ENCODE measurements at places on chromosomes 5 and 9. TPM values are rescaled to one million over a fixed set of nuclear protein-coding genes. Genes with fewer than 3 reads are reported as not detected.

The FREM1 gene
- not detected for total RNA-seq

The LCP2 gene
- not detected for total RNA-seq

The LHX2 gene
- 5.5 TPM for total RNA-seq

The IL5 gene
- total RNA-seq, result not detected

The PKD2L2 gene
- not detected for total RNA-seq

The SPATA31A3 gene
- not detected for total RNA-seq

The GPR21 gene
- not detected for total RNA-seq

The TERT gene
- 3.2 TPM for total RNA-seq

The CDX1 gene
- total RNA-seq, result not detected

The TMEM232 gene
- total RNA-seq, result not detected

The NMUR2 gene
- 0.14 TPM for total RNA-seq

The LPAR1 gene
- 15.6 TPM for total RNA-seq

The NEUROG1 gene
- not detected for total RNA-seq

The SERF1A gene
- 2.2 TPM for total RNA-seq

The TEK gene
- total RNA-seq, result 0.12 TPM

The NR6A1 gene
- total RNA-seq, result 1.7 TPM

The GPX3 gene
- total RNA-seq, result 18.4 TPM

The C9 gene
- total RNA-seq, result not detected

The PARP8 gene
- 0.16 TPM for total RNA-seq

The SPATA31E1 gene
- not detected for total RNA-seq

The IFNA4 gene
- not detected for total RNA-seq

The FOXE1 gene
- 4.2 TPM for total RNA-seq

The CHSY3 gene
- 0.13 TPM for total RNA-seq

The OR2K2 gene
- total RNA-seq, result not detected

The PRSS3 gene
- total RNA-seq, result 15.2 TPM

The PLPP6 gene
- total RNA-seq, result 11.9 TPM

The ACTBL2 gene
- 0.07 TPM for total RNA-seq

The FGFR4 gene
- 22.3 TPM for total RNA-seq

The PCA3 gene
- not detected for total RNA-seq

The MARCOL gene
- not detected for total RNA-seq

The SLC23A1 gene
- total RNA-seq, result 1.3 TPM

The FOXD4L6 gene
- total RNA-seq, result not detected

The S100Z gene
- total RNA-seq, result not detected

The RAD17 gene
- total RNA-seq, result 16.0 TPM

The GLRA1 gene
- total RNA-seq, result not detected

The ACER2 gene
- total RNA-seq, result 1.8 TPM

The RHOBTB3 gene
- 10.4 TPM for total RNA-seq

The IGFBPL1 gene
- total RNA-seq, result 2.9 TPM

The CERCAM gene
- 41.3 TPM for total RNA-seq

The MCC gene
- 0.22 TPM for total RNA-seq

The ZFP37 gene
- 1.8 TPM for total RNA-seq

The RORB gene
- not detected for total RNA-seq

The ADAMTS2 gene
- total RNA-seq, result 0.09 TPM

The ZSWIM6 gene
- 5.7 TPM for total RNA-seq

The CCDC69 gene
- 1.7 TPM for total RNA-seq

The IL33 gene
- 0.83 TPM for total RNA-seq

The SPINK13 gene
- not detected for total RNA-seq

The KCTD16 gene
- 0.08 TPM for total RNA-seq

The RXRA gene
- 23.1 TPM for total RNA-seq

The SYNPO gene
- total RNA-seq, result 28.6 TPM

The C9orf152 gene
- total RNA-seq, result 0.05 TPM

The BTNL8 gene
- total RNA-seq, result not detected

The OCLN gene
- total RNA-seq, result 11.7 TPM

The SLCO4C1 gene
- total RNA-seq, result not detected

The SPEF2 gene
- total RNA-seq, result 2.0 TPM

The GOLM1 gene
- total RNA-seq, result 118 TPM

The CRHBP gene
- total RNA-seq, result 0.21 TPM

The MTREX gene
- total RNA-seq, result 35.8 TPM

The ANKRD31 gene
- total RNA-seq, result 0.05 TPM

Measured in A549 treated with RU486 at 1 μM for 4 hours (cell line).